ENCODE measurements at places on chromosomes 2 and 18. TPM values are rescaled to one million over a fixed set of nuclear protein-coding genes. Genes with fewer than 3 reads are reported as not detected.

CFC1 gene
- total RNA-seq, result not detected

HPCAL1 gene
- 75.8 TPM for total RNA-seq

SERPINB12 gene
- total RNA-seq, result not detected

GRCh38 chr2:11430729-11431128, 35.2 kb downstream of the E2F6 start:
- no peaks in the 10 kb centered on the region for H3K27me3 ChIP-seq
- no peaks in the 10 kb centered on the region for H3K4me1 ChIP-seq
- no peak overlapping the region for H3K4me3 ChIP-seq
- no peak for DNase-seq
- H3K27ac ChIP-seq, result no peak overlapping the region
